Activated CD4-positive, alpha-beta T cell treated with anti-CD3 and anti-CD28 coated beads for 36 hours (primary cell): ENCODE measurements at places on chromosomes 6 and 20. TPM values are rescaled to one million over a fixed set of nuclear protein-coding genes. Genes with fewer than 3 reads are reported as not detected.

GRCh38 chr6:112227992-112228391 lies 26.4 kb downstream of the LAMA4 start:
- H3K27ac ChIP-seq, result no peak overlapping the region
- no peaks in the 10 kb centered on the region for H3K36me3 ChIP-seq
- DNase-seq, result no peak
- no peaks in the 10 kb centered on the region for H3K4me1 ChIP-seq
- H3K4me3 ChIP-seq, result no peak overlapping the region

DNA sequence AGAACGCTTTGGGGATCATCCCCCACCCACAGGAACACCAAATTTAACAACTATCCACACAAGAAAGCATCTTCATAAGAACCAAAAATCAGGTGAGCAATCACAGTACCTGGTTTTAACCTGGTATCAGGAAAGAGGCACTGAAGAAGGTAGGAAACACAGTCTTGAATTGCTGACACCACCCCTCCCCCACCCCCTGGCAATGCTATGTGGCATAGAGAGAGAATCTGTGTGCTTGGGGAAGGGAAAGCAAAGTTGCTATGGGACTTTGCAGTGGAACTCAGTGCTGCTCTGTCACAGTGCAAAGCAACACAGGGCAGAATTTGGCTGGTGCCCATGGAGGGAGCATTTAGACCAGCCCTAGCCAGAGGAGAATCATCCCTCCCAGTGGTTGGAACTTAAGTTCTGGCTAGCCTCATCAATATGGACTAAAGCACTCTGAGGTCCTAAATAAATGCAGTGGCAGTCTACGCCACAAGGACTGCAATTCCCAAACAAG lies 565.5 kb downstream of the EPM2A start:
- H3K27ac ChIP-seq, result no peak overlapping the region
- H3K27me3 ChIP-seq, result peaks cover 12% of the 10 kb centered on the region
- DNase-seq, result no peak
- H3K36me3 ChIP-seq, result no peaks in the 10 kb centered on the region

DNA sequence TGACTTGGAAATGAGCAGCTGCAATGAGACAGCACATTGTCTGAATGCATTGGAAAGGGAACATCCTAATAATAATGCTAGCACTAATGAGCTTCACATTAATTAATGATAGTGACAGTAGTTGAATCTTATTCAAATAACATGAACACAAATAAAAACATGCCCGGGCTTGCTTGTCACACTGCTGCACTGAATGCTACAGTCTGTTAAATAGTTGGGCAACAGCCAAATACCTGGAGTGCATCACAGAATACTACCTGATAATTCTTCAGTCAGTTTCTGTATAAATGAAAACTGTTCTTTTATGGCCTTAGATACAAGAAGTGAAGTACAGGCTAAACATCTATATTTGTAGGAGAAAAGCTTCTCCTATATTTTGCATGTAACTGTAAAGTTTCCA lies 458.7 kb downstream of the RNF144B start:
- no peaks in the 10 kb centered on the region for H3K36me3 ChIP-seq
- DNase-seq, result no peak
- no peaks in the 10 kb centered on the region for H3K27me3 ChIP-seq
- H3K27ac ChIP-seq, result no peak overlapping the region
- no peak overlapping the region for H3K4me3 ChIP-seq
- H3K4me1 ChIP-seq, result no peaks in the 10 kb centered on the region

DNA sequence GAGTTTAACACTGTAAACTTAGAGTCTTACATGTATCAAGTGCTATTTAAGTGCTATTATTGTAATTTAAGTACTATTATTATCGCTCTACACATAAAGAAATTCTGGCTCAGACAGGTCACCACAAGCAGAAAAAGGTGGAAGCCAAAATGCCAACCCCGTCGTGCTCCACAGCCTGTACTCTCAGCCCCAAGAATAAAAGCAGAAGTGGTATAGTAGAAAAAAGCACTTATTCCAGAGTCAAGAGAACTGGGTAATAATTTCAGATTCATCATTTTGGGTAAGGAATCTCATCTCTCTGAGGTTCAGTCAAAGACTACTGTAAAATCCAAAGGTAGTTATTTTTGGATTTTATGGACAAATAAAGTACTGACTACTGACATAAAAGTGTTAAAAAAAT lies 943 bp downstream of the ZUP1 start:
- DNase-seq, result no peak
- H3K36me3 ChIP-seq, result peaks cover 24% of the 10 kb centered on the region
- peak overlapping the region; percentile 89 for H3K4me3 ChIP-seq
- H3K27me3 ChIP-seq, result no peaks in the 10 kb centered on the region

DNA sequence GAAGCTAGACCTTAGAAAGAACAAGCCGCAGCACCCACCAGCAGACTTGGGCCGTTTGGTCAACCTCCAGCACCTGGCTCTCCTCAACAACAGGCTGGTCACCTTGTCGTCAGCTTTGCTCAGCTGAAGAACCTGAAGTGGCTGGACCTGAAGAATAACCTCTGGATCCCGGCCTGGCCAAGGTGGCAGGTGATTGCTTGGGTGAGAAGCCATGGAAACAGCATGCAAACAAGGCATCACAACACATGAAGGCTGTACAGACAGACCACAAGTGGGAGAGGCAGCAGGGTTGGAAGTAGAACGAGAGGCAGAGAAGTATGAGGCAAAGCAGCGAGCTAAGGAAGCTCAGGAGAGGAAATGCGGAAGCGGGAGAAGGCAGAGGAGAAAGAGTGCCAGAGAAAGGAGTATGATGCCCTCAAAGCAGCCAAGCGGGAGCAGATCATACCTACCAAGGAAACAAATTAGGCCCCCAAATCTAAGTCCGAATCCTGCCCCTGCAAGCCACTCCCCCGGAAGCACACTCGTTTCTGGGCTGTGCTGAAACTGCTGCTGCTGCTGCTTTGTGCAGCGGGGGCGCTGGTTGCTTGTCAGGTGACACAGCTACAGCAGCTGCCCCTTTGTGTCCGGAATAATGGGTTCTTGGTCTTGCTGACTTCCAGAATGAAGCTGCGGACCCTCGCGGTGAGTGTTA lies 121.6 kb upstream of the LGSN start:
- H3K4me1 ChIP-seq, result no peaks in the 10 kb centered on the region
- no peak overlapping the region for H3K27ac ChIP-seq
- peak overlapping the region; percentile 0 for H3K4me3 ChIP-seq
- no peaks in the 10 kb centered on the region for H3K27me3 ChIP-seq
- peak; percentile 13 for DNase-seq

Gene RAB5IF
- total RNA-seq, result 90.2 TPM

Gene TRDN
- total RNA-seq, result not detected
